Renal cortex interstitium (tissue), 15 donors: ENCODE measurements at places on chromosomes 12 and 14. TPM values are rescaled to one million over a fixed set of nuclear protein-coding genes. Genes with fewer than 3 reads are reported as not detected.

DNA sequence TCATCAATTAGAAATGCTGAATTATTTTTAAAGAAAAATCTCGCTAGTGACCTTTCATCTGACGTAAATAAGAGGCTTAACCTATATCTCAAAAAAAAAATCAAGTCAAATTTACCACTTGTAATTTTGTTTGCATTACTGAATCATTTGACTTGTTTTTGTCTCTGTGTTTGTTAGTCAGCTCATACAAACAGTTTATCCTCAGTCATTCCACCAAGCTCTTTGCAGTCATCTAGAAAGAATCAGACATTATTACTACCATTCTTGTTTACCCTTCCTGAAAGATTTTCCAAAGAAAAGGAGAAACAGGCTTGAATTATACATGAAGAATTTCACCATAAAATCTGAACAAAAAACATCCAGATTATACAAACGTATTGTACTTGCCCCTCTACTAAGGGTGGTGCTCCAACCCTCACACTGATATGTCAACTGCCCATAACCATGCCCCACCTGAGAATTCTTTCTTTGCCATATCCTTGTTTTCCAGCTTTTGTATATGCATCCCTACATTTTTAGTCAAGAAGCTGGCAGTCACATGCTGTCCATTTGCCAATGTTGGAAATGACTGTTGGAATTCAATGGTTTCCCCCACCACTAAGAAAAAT is 257.2 kb downstream of the PAWR start:
- DNase-seq = no peak

The HHIPL1 gene
- 1.5 TPM for polyA plus RNA-seq

DNA sequence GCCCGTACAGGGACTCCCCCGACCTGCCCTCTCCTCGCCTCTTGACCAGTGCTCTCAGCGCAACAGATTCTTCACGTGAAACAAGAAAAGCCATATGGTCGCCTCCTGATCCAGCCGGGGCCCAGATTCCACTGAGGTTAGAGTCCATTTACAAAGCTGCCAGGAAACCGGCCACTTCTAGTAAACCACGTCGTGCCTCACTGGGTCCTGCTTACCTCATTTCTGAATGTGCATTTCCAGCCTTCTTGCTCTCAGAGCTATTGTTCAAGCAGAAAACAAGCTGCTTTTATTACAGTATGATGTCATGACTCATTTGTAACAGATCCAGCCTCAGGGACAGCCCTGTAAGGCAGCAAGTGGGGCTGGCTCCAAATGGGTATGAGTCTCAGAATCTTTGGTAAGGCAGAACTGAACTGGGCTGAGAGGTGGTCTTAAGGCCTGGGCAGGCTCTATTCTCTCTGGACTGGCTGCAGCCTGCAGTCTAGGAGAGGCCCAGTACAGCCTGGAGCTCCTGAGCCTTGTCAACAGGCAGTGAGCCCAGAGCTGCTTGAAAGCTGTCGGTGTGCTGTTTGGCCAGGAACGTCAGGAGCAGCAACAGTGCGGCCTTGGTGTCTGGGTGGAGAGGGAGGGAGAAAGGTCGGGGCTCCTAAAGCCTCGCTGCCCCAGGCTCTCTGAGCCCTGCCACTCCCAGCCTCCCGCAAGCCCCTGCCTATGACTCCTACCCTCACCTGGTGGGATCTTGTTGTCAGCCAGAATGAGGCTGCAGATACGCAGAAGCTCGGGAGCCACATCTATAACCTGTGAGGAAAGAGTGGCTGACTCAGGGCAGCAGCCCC is 8.3 kb downstream of the REC8 start:
- DNase-seq = no peak

DNA sequence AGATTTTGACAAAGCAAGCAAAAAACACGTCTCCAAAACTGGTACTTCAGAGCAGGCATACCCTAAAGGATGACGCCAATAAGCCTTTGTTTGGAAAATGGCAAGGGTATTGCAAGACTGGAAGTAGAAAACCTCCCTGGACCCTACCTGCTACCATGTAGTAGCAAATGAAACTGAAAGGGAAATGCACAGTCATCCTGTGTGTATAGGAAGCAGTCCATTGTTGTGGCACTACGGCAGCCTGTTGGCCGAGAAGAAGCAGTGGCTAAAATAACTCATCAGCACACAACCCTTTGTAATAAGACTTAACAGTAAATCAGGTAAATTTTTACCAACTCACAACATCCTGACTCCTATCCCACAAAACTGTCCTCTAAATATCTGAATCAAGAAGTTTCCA is 386.4 kb downstream of the RGS6 start:
- no peak for DNase-seq

DNA sequence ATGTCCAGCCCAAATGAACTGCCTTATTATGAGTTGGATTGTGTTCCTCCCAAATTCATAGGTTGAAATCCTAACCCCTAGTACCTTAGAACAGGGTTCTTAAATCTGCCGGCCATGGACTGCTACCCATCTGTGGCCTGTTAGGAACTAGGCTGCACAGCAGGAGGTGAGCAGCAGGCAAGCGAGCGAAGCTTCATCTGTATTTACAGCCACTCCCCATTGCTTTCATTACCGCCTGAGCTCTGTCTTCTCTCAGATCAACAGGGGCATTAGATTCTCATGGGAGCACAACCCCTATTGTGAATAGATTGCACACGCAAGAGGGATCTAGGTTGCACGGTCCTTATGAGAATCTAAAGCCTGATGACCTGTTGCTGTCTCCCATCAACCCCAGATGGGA is 9.8 kb upstream of the EML5 start:
- no peak for DNase-seq

The SMCO2 gene
- polyA plus RNA-seq = 0.24 TPM

The TMEM116 gene
- polyA plus RNA-seq = 37.1 TPM
